Mesendoderm (in vitro differentiated cells): ENCODE measurements at places on chromosomes 12 and 14.

DNA sequence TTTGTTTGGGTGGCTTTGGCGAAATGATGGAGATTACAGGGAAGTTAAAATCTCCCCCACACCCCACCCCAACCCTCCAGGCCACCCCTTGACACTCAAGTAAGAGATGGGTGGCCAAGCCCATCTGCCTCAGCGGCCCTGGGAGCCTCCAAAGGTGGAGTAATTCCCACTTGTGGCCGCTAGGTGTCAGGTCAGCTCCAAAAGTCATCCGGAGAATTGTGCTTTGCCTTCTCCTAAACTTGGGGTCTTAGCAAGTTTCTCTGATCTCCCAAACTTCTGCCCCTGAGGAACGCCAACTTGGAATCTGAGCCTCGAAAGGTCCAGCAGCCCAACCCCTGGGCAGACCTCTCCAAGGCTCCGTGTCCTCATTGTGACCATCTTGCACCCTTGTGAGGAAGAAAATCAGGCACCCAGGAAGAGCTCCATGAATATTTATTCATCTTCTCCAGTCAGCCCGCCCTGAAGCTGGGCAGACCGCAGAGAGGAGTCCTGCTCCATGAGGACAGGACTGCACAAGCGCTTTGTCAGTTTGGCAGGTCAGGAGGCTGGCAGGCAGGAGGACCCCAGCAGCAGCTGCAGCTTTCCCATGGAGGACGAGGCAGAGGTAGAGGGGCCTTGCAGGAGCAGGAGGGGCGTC, 46.7 kb downstream of the LRRC74A start:
- no peaks in the 10 kb centered on the region for H3K27me3 ChIP-seq
- H3K27ac ChIP-seq = no peak overlapping the region
- peak; percentile 53 for DNase-seq
- H3K4me1 ChIP-seq = no peaks in the 10 kb centered on the region

DNA sequence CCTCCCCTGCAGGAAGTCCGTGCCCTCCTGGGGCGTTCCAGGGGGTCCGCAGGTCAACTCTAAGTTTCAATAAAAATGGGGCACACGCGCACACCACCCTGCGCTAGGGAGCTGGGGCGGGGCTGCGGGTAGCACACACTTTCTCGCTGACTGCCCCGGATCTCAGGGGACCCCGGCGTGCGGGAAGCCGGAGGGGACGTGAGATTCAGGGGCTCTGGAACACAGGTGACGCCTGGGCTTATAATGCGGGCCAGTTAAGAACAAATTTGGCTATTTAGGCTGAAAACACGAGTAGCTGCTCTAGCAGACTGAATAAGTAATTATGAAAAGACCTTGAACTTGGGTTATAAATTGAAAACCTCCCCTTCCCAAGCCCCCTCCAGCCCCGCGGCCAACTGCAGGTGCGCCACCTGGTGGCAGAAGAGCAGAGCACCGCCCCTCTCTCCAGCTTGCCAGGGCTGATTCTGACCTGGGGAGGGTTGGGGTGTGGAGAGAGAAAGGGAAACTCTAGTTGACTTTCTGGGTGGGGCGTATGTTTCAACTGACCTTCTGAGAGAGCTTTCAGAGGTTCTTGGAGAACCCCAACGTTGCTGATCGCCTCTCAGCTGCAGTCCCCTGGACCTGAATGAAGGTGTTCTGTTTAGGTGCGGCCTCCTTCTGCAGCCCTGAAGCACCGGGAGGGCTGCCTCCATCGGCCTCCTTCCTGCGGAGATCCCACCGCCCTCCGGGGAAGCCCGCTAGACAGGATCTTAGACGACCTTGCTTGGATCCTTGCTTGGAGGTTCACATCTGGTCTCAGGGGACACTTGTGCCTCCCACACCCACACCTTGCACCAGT, 118.4 kb upstream of the EVL start:
- no peaks in the 10 kb centered on the region for H3K27me3 ChIP-seq
- no peak overlapping the region for H3K27ac ChIP-seq
- no peaks in the 10 kb centered on the region for H3K4me1 ChIP-seq
- DNase-seq = no peak
- no peaks in the 10 kb centered on the region for H3K36me3 ChIP-seq

DNA sequence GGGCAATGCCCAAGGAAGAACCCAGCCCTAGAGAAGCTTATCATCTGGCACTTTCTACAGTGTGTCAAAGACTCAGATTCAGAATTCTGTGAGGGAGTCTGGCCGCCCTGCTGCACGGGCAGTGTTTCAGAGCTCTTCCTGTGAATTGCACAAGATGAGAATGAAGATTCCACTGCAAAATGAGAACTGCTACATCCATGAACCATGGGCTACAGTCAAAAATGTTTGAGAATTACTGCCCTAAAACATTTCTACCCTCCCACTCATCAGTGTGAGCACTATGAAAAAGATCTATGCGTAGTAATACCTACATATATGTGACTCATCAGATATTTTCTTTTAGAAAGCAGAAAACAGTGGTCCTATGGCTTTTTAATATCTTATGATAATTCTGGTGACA, 104.0 kb downstream of the STAB2 start:
- no peaks in the 10 kb centered on the region for H3K27me3 ChIP-seq
- no peak for DNase-seq

- H3K27ac ChIP-seq = no peak overlapping the region
- H3K4me3 ChIP-seq = no peak overlapping the region
- no peaks in the 10 kb centered on the region for H3K36me3 ChIP-seq
- H3K4me1 ChIP-seq = no peaks in the 10 kb centered on the region
- H3K27me3 ChIP-seq = no peaks in the 10 kb centered on the region
Measured at GRCh38 chr14:53144244-53144643, 8.9 kb downstream of the DDHD1 start.

DNA sequence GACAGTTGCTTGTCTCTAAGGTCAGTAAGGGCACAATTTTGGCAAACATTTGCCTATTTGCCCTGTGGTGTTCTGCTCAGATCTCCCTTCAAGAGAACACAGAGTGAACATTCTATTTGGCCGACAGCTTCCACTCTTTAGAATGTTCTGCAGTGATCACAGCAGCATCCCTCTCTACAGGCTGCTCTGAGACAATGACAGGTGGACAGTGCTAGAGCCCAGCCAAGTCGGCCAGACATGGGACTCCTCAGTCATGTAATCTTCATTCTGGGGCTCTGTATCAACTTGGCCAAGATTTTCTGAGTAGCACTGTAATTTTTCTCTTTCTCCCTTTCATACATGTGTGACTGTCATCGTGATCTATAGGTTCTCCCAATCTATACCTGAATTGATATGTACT, 34.8 kb downstream of the TIMELESS start:
- peaks cover 9% of the 10 kb centered on the region for H3K36me3 ChIP-seq
- no peaks in the 10 kb centered on the region for H3K27me3 ChIP-seq
- H3K27ac ChIP-seq = no peak overlapping the region
- H3K4me1 ChIP-seq = no peaks in the 10 kb centered on the region
- DNase-seq = no peak

DNA sequence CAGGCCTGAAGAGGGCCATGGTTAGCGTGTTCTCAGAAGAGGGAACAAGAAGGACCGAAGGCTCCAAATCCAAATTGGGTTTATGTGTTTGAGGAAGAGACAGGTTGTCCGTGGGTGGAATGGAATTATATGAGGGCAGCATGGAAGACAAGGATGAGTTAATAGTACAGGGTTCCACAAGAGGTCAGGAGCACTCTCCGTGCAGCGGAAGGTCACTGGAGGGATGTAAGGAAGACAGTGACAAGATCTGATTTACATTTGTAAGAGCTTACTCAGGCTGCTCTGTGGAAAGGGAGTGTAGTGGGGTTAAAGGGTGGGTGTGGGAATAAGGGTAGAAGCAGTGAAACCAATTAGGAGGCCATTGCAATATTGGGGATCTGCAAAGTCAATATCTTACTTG, 97.0 kb downstream of the TPH2 start:
- H3K27ac ChIP-seq = no peak overlapping the region
- H3K36me3 ChIP-seq = no peaks in the 10 kb centered on the region
- H3K4me1 ChIP-seq = no peaks in the 10 kb centered on the region
- H3K4me3 ChIP-seq = no peak overlapping the region

GRCh38 chr14:61611880-61612630, 83.3 kb upstream of the HIF1A start:
- H3K36me3 ChIP-seq = no peaks in the 10 kb centered on the region
- no peak for DNase-seq
- H3K4me3 ChIP-seq = no peak overlapping the region
- H3K27ac ChIP-seq = no peak overlapping the region
